Muscle of back (tissue), 13 donors: ENCODE measurements at places on chromosomes 5 and 9. TPM values are rescaled to one million over a fixed set of nuclear protein-coding genes. Genes with fewer than 3 reads are reported as not detected.

The EFNA5 gene
- polyA plus RNA-seq = 4.7 TPM

The IFNA2 gene
- polyA plus RNA-seq = not detected

The MELK gene
- 12.1 TPM for polyA plus RNA-seq

The LCN1 gene
- polyA plus RNA-seq = not detected

The NR2F1-AS1 gene
- 6.4 TPM for polyA plus RNA-seq

The OR13J1 gene
- polyA plus RNA-seq = 0.12 TPM

The CAMK2A gene
- polyA plus RNA-seq = 67.1 TPM

The TMEFF1 gene
- polyA plus RNA-seq = 0.92 TPM

The FAM13B gene
- 24.5 TPM for polyA plus RNA-seq

The ADAMTS13 gene
- polyA plus RNA-seq = 5.2 TPM

The PDLIM4 gene
- 47.6 TPM for polyA plus RNA-seq

GRCh38 chr5:19179571-19179970 lies 808.4 kb downstream of the CDH18 start:
- DNase-seq = no peak

GRCh38 chr5:101782352-101783103 lies 513.6 kb downstream of the SLCO4C1 start:
- no peak for DNase-seq

DNA sequence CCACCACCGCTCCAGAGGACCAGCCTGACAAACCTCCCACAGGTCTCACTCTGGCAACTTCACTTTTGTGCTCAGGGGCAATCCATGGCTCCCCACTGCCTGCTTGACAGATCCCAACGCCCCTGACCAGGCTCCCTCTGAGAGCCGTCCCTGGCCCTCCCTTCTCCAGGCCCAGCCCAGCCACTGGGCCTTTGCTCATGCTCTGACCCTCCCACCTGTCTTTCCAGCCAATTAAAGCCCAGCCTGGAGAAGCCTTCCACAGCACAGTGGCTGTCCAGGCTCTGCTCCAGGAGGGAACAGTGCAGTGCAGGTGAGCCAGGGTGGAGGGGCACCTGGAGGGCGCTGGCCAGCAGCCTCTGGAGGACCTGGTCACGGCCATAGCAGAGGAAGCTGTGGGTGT lies 3.3 kb downstream of the ENTPD2 start:
- no peak for DNase-seq

- no peak for DNase-seq
Observed at GRCh38 chr5:37814699-37815098, 25.1 kb downstream of the GDNF start.

- no peak for DNase-seq
Observed at GRCh38 chr5:126956991-126957390, 73.4 kb downstream of the MARCHF3 start.

- DNase-seq = no peak
Observed at GRCh38 chr5:89313044-89313443, 430.1 kb upstream of the MEF2C start.

DNA sequence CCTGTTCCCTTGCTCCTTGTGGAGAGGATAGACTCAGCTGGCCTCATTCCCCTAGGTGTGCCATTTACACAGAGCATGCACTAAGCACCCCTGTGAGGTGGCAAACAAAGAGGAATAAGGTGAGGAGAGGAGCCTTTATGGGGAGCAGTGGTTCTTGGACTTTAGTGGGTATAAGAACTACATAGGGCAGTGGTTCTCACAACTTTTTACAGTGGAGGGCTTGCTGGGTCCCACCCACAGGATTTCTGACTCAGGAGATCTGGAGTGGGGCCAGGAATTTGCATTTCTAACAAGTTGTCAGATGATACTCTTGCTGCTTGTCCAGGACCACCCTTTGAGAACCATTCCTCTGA lies 42.0 kb downstream of the CSF1R start:
- DNase-seq = peak; percentile 67

GRCh38 chr9:124011460-124012301 lies at the start of gene LHX2:
LHX2 (plus strand) TSS chr9:124011768; CDS start chr9:124012349, 581 bp downstream.
- peak; percentile 77 for DNase-seq

DNA sequence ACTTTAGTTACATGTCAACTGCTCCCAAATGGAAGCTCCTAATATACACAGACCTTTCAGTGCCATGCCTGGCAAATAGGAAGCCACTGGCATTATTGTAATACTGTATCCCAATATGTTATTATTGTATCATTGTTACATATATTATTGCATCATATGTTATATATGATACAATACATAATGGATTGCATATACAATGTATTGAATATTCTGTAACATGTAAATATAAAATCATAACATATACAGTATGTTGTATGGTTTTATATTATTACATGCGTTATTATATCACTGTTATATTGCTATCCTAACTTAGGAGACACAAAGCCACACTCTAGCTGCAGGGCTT lies 38.5 kb downstream of the RAPGEF1 start:
- DNase-seq = no peak

DNA sequence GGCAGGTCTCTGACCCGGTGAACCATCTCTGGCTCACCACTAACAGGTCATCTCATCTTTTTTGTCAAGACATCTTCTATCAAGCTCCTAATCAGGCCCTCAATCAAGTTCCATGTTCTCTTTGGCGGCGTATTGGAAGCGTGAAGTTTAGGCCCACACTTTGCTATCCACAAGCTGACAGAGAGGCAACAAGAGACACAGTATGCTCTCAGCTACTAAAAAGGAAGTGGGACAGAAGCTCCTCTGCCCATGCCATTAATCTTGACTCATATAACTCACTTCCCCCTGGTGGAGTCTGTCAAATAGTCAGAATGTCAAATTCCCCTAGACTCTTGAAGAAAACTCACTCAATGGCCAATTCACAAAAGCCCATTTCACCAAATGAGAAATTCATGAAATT lies 77.6 kb upstream of the TMC1 start:
- no peak for DNase-seq

DNA sequence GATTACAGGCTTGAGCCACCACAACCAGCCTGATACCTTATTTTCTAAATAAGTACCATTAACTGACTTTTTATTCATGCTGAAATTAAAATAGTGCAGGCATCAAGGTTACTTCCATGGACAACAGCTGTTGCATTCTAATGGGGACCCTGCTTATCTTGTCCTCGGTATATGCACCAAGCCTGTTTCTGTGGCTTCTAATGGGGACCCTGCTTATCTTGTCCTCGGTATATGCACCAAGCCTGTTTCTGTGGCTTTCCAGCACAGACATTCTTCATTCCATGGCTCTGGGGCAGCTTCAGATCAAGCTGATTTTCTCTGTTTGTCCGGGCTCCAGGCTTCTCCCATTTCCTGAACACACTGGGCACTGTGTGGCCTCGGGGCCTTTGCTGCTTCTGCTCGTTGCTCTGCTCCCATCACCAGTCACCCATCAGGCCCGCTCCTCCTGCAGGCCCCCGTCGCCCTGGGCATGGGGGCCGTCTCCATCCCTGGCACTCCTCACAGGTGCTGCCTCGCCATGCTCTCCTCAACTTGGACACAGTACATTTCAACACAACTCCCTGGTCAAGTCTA lies 30.7 kb downstream of the ZNF354A start:
- no peak for DNase-seq

- DNase-seq = peak; percentile 55
Observed at GRCh38 chr5:39376293-39376714, 12.0 kb upstream of the C9 start.

- DNase-seq = no peak
Observed at GRCh38 chr5:109884676-109885075, 194.9 kb downstream of the MAN2A1 start.

GRCh38 chr5:61347080-61347479 lies 15.0 kb downstream of the ZSWIM6 start:
- no peak for DNase-seq

- DNase-seq = peak; percentile 7
Observed at GRCh38 chr9:75185585-75186170, 97.4 kb downstream of the OSTF1 start.

- DNase-seq = no peak
Observed at GRCh38 chr5:32311404-32312196, 1.1 kb downstream of the MTMR12 start.

DNA sequence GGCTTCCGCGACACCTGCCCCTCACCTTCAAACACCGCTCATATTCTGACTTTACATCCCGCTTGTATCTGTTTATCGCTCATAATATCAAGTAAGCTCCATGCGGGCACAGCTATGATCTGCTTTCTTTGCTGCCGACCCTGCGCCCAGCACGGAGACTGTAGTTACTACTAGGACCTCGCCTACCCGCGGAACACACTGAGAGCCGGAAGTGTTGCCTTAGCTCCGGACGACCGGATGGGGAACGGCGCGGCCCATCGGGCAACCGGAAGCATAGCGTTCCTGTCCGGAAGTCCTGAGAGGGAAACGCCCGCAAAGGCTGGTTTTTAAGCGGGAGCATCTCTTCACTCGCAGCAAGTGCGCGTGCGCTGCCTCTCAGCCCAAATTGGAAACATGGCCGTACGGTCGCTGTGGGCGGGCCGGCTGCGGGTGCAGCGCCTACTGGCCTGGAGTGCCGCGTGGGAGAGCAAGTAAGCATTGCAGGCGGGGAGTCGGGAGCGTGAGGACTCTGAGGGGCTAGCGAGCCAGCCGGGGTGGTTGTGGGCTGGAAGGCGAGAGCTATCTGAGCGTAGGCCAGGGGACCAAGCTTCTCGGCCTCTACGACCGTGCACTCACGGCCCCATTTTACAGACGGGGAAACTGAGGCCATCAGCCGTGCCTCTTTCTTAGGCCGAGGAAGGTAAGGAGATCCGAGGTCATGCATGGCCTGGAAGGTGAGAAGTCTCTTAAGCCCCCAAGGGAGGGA lies at the start of gene GRPEL2:
GRPEL2 (plus strand) TSS at position 353 of the 745 bp plus-strand sequence; CDS start at position 394, 41 bp downstream.
- peak; percentile 98 for DNase-seq
